Adrenal gland (tissue), 19 donors: ENCODE measurements at places on chromosomes 5 and 9. TPM values are rescaled to one million over a fixed set of nuclear protein-coding genes. Genes with fewer than 3 reads are reported as not detected.
A peak's percentile ranks its signal among the peaks of the same experiment; 100 is the strongest.

KLF4 gene
- 6.9 TPM for polyA plus RNA-seq

GCNT1 gene
- polyA plus RNA-seq = 1.3 TPM

GRCh38 chr5:23494558-23494957, 12.9 kb upstream of the PRDM9 start:
- DNase-seq = no peak
- H3K4me1 ChIP-seq = no peaks in the 10 kb centered on the region
- no peaks in the 10 kb centered on the region for H3K36me3 ChIP-seq
- no peak overlapping the region for H3K27ac ChIP-seq

PHF24 gene
- 0.16 TPM for polyA plus RNA-seq

DNA sequence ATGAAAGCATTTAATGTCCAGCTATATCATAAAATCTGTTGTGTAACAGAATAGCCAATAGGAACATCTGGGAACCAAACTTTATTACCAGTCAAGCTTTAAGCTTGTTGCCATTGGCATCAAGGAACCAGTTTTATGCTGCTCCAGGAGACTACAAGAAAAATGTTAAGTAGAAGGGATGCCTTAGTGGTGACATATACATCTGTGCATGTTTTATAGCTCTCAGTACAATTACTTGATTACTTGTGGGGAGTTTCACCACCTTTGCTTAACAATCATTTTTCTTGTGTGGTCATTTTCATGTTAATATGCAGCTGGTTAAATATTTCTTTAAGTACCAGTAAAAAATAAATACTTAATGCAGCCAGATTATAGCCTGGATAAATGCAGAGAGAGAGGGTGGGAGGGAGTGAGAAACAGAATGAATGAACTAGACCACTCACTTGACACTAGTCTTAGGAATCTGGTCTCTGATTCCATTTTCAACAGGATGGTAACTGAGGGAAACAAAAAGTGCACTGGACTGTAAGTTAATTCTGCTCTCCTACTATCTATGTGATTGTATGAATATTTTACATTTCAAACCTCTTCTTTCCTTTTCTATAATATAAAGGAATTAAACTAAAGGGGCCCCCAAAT, 35.7 kb upstream of the LURAP1L start:
- H3K36me3 ChIP-seq = no peaks in the 10 kb centered on the region
- H3K27ac ChIP-seq = no peak overlapping the region
- no peaks in the 10 kb centered on the region for H3K27me3 ChIP-seq
- H3K4me3 ChIP-seq = no peak overlapping the region

DNA sequence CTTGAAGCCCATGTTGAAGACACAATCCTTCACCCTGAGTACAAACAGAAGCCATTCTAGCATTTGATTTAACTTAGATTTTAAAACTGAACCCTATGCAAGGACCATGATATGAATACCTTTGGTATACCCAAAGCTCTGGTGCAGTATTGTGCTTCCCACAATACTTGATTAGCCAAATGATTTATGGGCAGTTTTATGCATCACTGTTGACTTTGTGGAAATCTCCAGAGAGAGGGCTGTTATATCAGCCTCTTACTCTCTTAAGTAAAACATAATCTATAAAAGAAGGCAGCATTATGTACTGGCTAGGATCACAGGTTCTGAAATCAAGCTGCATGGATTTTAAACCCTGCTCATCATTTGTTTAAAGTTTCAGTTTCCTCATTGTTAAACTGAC, 762.8 kb downstream of the EFNA5 start:
- H3K4me1 ChIP-seq = no peaks in the 10 kb centered on the region
- DNase-seq = no peak
- no peak overlapping the region for H3K4me3 ChIP-seq
- H3K27ac ChIP-seq = no peak overlapping the region

DNA sequence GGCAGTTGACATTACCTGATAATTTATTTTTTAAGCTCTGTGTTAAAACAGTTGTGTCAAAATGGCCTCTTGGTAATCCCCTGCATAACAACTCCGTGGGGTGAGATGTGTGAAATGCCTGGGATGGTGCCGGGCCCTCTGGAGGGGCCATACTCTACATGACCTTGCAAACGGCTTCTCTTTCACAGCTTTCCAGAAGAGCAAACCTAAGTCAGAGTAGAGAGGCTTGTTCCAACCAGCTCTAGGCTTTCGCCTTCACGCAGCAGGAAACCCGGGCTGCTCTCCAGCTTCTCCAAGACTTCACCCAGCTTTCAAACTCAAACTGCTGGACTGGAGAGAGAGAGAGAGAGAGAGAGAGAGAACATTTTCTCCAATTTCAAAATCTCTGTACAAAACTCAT, 120.1 kb downstream of the SNX18 start:
- H3K4me3 ChIP-seq = no peak overlapping the region
- H3K4me1 ChIP-seq = no peaks in the 10 kb centered on the region
- H3K27ac ChIP-seq = no peak overlapping the region
- no peaks in the 10 kb centered on the region for H3K36me3 ChIP-seq
- no peaks in the 10 kb centered on the region for H3K27me3 ChIP-seq
- DNase-seq = peak; percentile 26

GRCh38 chr9:101398930-101399642, 435 bp downstream of the ZNF189 start:
- peak; percentile 33 for DNase-seq
- no peaks in the 10 kb centered on the region for H3K27me3 ChIP-seq
- H3K4me1 ChIP-seq = peaks cover 25% of the 10 kb centered on the region
- H3K4me3 ChIP-seq = peak overlapping the region; percentile 37
- H3K27ac ChIP-seq = peak overlapping the region; percentile 97

DNA sequence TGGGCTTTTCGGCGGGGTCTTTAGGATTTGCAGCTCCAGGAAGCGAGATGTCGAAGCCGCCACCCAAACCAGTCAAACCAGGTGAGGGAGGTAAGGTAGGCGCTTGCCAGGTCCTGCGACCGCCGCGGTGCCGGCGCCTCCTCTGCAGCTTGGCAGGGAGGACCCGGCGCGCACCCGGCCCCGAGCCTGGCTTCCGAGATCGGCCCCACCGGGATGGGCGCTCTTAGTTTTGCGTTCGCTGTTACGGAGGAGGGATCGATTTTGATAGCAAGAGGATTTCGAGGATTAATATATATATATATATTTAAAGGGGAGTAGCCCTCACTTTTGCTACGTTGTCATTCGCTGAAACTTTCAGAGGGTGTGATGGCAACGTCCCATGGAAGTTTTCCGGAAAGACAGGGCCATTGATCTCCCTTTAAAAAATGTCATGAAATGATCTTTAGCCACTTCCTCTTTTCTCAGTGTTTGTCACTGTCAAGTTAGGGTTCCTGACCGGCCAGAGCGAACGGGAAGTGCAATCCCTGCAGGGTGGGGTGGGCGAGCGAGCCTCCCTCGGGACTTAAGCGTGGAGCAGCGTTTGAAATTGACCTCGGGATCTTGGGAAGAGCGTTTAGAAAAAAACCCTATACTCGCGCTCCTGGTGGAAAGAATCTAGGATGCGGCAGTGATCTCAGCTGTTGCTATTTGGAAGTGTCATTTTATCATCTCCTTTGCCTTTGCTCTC, 495 bp downstream of the OSTF1 start:
- no peaks in the 10 kb centered on the region for H3K4me1 ChIP-seq
- peak; percentile 75 for DNase-seq
- H3K4me3 ChIP-seq = peak overlapping the region; percentile 82
- no peaks in the 10 kb centered on the region for H3K27me3 ChIP-seq
- H3K36me3 ChIP-seq = no peaks in the 10 kb centered on the region
- peak overlapping the region; percentile 96 for H3K27ac ChIP-seq

- H3K27ac ChIP-seq = no peak overlapping the region
- H3K4me1 ChIP-seq = no peaks in the 10 kb centered on the region
- no peak overlapping the region for H3K4me3 ChIP-seq
- no peaks in the 10 kb centered on the region for H3K27me3 ChIP-seq
- DNase-seq = no peak
These were observed 22.2 kb upstream of the ADAMTS2 start for GRCh38 chr5:179367491-179367890.

- H3K36me3 ChIP-seq = no peaks in the 10 kb centered on the region
- H3K4me3 ChIP-seq = no peak overlapping the region
- no peaks in the 10 kb centered on the region for H3K4me1 ChIP-seq
These were observed 40.4 kb upstream of the FGF1 start for GRCh38 chr5:142726188-142726731.

ADGRD2 gene
- 0.16 TPM for polyA plus RNA-seq

- H3K4me1 ChIP-seq = no peaks in the 10 kb centered on the region
- H3K27me3 ChIP-seq = no peaks in the 10 kb centered on the region
- no peak overlapping the region for H3K4me3 ChIP-seq
- no peaks in the 10 kb centered on the region for H3K36me3 ChIP-seq
- H3K27ac ChIP-seq = peak overlapping the region; percentile 38
- DNase-seq = peak; percentile 19
These were observed 38.2 kb upstream of the GRAMD2B start for GRCh38 chr5:126384985-126385384.

CRHBP gene
- polyA plus RNA-seq = 20.2 TPM

DNA sequence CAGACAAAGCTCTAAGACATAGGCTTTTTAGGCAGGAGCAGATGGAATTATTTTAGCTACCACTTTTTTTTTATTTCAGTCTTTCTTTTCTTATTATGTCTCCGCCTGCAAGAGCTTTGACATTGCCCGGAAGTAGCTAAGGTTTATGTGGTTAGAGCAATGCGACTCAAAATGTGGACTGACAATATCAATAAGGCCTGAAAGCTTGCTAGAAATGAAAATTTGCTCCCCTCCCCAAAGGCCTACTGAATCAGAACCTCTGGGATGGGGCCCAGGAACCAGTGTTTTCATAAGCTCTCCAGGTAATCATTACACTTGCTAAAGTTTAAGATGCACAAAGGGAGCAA, 81.3 kb downstream of the SUSD1 start:
- H3K36me3 ChIP-seq = no peaks in the 10 kb centered on the region
- no peaks in the 10 kb centered on the region for H3K27me3 ChIP-seq
- no peak overlapping the region for H3K27ac ChIP-seq
- H3K4me1 ChIP-seq = no peaks in the 10 kb centered on the region

C9orf153 gene
- 0.31 TPM for polyA plus RNA-seq

GRCh38 chr5:44574678-44575077, 185.5 kb upstream of the FGF10 start:
- no peaks in the 10 kb centered on the region for H3K4me1 ChIP-seq
- H3K4me3 ChIP-seq = no peak overlapping the region
- H3K36me3 ChIP-seq = no peaks in the 10 kb centered on the region

DNA sequence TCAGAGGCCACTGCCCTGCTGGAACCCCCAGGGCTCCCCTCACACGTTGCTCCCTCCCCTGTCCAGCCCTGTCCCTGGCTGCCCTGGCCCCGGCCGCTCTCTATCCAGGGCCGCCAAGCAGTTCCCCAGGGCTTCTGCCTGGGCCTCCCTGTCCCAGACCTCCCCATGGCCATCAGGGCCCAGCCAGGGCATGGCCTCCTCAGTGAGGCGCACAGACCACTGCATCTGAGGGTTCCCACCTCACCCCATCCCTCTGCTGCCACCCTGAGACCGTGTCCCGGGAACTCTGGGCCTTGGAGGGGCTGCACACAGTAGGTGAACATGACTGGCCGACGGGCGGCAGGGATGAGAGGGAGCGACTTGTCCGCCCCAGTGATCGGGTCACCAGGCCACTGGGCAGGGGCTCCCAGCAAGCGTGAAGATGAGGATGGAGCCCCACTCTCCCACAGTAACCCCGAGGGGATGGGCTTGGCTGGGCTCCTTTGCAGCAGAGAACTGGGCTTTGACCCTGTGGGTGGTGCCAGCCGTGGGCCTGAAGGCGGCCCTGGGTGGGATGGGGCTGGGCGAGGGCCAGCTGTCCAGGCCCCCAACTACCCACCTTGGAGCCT, 108.4 kb upstream of the SARDH start:
- no peaks in the 10 kb centered on the region for H3K36me3 ChIP-seq
- no peaks in the 10 kb centered on the region for H3K27me3 ChIP-seq
- DNase-seq = no peak
- peak overlapping the region; percentile 99 for H3K27ac ChIP-seq

GRCh38 chr5:53430618-53431252, 49.7 kb upstream of the FST start:
- peaks cover 7% of the 10 kb centered on the region for H3K4me1 ChIP-seq
- no peaks in the 10 kb centered on the region for H3K27me3 ChIP-seq
- DNase-seq = peak; percentile 47
- no peaks in the 10 kb centered on the region for H3K36me3 ChIP-seq

SLC45A2 gene
- 0.03 TPM for polyA plus RNA-seq

RPP25L gene
- 28.3 TPM for polyA plus RNA-seq

DNA sequence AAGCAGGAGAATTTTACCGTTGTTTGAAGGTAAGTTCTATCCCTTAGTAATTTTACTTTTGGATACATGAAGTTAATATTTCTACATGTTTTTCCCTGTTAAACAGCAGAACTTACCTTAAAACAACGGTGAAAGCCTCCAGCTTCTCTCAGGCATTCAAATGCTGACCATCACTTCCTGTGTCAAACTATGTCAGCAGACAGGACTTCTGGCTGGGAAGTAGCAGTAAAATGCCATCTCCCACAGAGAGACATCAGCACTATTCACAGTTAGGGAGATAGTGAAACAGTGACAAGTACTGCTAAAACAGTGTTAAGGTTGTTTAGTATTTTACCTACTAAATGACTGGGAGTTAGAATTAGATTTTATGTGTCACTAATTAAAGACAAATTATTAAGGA, 34.2 kb upstream of the GOLGA1 start:
- no peak overlapping the region for H3K27ac ChIP-seq
- no peaks in the 10 kb centered on the region for H3K27me3 ChIP-seq
- H3K36me3 ChIP-seq = no peaks in the 10 kb centered on the region
- no peaks in the 10 kb centered on the region for H3K4me1 ChIP-seq

DNA sequence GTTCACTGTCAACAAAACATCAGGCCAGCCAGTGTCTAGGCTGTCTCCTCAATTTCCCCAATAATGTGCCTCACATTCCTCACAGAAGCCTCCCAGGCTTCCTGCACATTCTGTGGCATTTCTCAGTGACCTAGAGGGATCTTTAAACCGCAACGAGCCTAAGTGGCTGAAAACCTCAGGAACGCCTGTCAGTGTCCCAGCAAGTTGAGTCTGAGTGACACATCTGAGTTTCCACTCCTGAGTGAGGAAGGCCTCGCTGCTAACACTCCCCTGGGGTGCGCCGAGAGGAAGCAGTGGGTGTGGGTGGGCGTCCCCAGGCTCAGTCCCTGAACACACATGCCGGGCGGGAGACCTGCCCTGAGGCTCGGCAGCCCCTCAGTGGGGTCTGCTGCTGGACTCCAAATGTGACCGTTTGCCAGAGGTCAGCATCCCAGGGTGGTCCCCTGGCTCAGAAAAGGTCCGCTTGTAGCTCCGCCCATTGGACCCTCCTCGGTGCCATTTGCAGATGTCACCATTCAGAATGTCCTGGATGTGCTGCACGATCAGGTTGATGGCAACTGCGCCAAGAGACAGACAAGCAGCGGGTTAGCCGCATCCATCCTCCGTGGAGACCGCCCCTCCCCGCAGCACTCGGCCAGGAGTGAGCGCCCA, 6.3 kb downstream of the UCK1 start:
- DNase-seq = no peak
- H3K27ac ChIP-seq = no peak overlapping the region
- H3K4me3 ChIP-seq = no peak overlapping the region
- H3K4me1 ChIP-seq = peaks cover 2% of the 10 kb centered on the region
